ENCODE measurements at places on chromosomes 16 and 17.

- DNase-seq: no peak
Measured at GRCh38 chr16:49859125-49859811, 3.4 kb upstream of the ZNF423 start.

GRCh38 chr17:8121681-8122421 is 2.1 kb downstream of the HES7 start:
- no peak for DNase-seq

DNA sequence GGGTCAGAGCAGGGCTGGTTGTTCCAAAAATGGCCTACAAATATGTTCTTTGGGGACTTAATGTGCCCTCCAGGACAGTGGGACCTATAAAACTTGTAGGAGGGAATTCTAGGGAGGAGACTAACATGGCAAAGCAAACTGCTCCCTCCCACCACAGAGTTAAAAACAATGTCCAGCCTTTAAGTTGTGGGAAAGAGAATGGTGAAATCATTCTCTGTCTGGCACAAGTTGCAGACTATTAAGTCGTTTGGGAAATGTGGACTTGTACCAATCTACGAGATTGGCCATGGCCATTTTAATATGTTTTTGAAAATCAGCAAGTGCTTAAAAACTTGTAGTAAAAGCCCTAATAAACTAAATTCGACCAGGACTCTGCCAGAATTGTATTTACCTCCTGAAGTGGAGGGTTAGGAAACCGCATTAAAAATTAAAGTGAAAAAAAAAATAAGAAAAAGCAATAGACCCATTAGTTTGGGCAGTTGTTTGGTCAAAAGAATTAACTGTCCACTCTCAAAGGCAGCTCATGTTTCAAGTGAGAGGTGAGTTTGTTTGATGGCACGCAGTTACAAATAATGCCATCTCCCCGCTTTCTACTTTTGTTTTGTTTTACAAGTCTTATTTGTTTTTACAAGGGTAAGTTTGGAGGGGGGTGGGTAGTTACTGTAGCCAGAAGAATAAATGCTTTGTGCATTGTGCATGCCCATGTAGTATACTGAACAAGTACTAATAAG is 32.4 kb downstream of the ANKFN1 start:
- no peak for DNase-seq

DNA sequence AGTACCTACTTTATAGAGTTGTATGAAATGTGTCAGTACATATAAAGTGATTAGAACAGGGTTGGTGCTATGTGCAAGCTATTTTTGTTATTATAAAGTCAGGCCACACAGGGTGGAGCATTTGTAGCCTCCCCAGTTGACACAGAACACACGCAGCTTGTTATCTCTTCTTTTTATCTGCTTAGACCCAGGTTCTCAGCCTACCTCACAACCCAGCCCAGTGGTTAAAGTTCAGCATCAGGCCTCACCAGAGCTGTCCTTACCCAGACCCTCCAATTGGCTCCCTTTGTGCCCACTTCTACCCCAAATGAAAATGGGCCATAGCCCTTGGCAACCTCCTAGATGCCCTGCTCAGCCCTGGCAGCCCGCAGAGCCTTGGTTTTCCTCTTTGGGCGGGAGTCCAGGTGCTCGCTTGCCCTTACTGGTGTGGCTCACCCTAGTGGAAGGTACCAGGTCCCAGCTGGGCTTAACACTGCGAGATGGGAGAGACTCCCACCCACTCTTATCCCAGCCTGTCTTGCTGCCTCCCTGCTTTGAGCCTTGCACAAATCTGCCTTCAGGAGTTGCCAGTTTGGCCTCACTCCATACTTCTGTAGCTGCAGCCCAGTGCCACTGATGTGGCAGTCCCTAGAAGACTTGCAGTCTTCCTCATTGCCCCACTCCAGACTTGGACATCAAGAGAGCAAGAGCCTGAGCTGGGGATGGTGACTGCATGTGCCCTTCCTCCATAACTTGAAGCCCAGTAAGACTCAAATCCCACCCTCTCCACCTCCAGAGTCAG is 1.1 kb upstream of the PIGS start:
- no peak for DNase-seq

DNA sequence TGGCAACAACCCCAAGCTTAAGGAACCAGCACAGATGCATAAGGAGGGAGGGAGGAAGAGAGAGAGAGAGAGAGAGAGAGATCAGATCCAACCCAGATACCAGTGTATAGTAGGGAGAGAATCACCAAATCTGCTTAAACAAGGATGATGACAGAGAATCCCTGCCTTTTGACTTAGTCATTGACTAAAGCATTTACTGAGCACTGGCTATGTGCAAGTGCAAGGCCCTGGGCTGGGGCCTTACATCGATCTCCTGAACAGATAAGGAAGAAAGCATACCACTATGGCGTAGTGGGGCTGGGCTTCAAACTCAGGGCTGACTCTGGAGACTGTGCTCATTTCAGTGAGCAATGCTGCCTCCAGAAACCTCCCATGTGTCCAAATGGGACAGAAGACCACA is 15.8 kb downstream of the TSNAXIP1 start:
- no peak for DNase-seq

- no peak for DNase-seq
Measured at GRCh38 chr16:89264800-89265550, 47.5 kb downstream of the ZNF778 start.

- DNase-seq: no peak
Measured at GRCh38 chr17:3719265-3719664, 4.4 kb upstream of the HASPIN start.

- no peak for DNase-seq
Measured at GRCh38 chr17:44217738-44218343, 1.6 kb downstream of the UBTF start.

DNA sequence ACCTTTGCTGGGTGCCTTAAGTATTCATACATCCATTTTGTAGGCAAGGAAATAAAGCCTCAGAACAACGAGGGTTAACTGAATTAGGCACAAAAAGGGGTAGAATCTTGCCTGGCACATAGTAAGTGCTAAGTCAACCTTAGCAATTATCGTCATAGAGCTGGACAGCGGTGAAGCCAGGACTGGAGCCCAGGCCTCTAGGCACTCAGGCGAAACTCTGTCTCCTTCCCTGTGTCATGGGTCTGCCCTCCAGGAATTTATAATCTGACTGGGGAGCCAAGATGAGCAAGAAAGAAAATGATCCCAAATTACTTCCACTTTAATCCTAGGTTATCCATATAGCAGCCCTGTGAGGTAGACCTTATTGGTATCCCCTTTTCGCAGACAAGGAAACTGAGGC is 61.4 kb downstream of the KATNIP start:
- no peak for DNase-seq

GRCh38 chr17:29369831-29370735 is 20.1 kb upstream of the TAOK1 start:
- peak; percentile 19 for DNase-seq

GRCh38 chr17:42835732-42836131 is 2.5 kb downstream of the PSME3 start:
- DNase-seq: no peak

- no peak for DNase-seq
Measured at GRCh38 chr16:57107321-57107922, 15.0 kb downstream of the CPNE2 start.

DNA sequence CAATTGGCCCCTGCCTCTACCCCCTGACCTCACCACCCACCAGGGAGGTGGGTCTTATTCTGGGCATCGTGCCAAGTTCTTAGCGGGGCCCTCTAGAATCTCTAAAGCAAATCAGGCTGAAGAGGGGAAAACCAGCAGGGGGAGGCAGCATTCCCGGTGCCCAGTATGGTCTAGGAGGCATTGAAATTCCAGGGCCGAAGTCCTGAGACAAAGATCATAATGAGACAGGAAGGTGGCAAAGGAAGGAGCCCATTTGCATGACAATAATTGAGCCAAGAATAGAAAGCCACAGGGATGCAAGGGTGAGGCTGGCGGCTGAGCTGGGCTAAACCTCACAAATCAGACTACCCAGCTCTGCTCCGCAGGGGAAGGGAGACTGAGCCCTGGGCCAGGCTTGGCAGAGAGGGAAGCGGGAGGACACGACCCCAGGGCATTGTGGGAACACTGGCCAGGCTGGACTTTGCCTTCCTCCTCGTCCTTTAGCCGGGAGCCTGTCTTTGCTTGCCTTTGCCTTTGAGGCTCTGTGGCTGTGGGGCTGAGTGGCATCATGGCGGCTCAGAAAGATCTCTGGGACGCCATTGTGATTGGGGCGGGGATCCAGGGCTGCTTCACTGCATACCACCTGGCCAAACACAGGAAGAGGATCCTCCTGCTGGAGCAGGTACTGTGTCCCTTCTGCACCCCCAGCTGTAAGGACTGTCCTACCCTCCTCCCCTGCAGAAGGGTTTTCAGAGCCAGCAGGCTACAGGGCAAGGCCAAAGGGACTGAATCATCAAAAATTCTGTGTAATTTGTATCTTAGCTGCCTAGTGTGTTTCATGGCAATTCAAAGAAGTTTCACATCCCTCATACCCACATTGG is at the start of gene PIPOX:
Gene PIPOX, plus strand, starts transcription at position 463 of the 860 bp plus-strand sequence. Its CDS starts 85 bp downstream, at position 548.
- no peak for DNase-seq

DNA sequence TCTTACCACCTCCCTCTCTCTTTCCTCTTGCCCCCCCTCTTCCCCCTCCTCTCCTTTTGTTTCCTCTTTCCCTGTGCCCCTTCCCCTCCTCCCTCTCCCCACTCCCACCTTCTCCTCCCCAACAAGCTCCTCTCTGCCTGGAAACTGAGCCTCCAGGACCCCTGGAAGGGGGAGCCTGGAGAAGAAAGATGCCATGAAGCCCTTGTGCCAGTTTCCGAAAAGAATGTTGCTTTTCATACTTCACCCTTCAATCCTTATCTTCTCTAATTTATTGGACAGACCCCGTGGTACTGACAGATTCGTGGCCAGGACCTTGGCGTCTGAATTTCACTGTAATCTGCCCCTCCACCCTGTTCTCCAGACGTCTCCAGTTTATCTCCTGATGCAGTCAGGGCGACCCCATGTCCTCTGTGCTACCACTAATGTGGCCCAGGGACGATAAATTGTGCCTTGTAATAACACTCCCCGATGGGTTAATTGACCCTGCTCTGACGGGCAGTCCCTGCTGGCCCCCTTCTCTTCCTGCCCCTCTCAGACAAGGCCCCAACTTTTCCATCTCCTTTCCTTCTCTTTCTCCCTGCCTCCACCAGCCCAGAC is 138.4 kb upstream of the GSE1 start:
- no peak for DNase-seq

- no peak for DNase-seq
Measured at GRCh38 chr16:65119901-65120401, 1.9 kb downstream of the CDH11 start.

- no peak for DNase-seq
Measured at GRCh38 chr17:72191921-72192799, 71.3 kb downstream of the SOX9 start.

- DNase-seq: no peak
Measured at GRCh38 chr16:5062051-5062450, 3.7 kb downstream of the C16orf89 start.

DNA sequence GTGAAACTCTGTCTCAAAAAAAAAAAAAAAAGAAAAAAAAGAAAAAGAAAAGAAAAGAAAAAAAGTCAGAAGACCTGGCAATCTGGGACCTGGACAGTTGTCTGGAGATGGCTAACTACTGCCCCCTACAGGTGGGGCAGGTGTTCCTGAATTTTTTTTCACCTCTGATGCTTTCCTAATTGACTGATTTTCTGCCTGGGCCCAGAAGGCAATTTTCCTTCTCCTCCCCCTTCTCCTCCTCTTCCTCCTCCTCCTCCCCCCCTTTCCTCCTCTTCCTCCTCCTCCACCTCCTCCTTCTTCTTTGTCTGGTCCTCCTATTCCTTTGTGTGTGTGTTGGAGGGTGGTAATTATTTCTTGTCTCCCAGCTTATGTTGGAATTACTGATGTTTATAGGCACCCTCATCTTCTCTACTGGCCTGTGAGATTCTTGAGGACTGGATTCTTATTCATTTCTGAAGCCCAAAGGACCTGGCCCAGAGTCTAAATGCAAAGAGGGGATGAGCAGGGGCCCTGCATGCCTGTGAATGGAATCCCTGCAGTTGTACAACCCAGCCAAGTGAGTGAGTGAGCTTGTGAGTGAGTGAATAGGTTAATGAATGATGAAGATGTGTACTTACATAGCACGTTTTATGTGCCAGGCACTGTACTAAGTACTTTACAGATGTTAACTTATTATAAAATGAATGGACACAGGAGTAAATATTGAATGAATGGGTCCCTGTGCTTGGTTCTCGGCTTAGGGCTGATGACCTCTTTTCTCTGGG is 26.9 kb downstream of the IRX5 start:
- no peak for DNase-seq

DNA sequence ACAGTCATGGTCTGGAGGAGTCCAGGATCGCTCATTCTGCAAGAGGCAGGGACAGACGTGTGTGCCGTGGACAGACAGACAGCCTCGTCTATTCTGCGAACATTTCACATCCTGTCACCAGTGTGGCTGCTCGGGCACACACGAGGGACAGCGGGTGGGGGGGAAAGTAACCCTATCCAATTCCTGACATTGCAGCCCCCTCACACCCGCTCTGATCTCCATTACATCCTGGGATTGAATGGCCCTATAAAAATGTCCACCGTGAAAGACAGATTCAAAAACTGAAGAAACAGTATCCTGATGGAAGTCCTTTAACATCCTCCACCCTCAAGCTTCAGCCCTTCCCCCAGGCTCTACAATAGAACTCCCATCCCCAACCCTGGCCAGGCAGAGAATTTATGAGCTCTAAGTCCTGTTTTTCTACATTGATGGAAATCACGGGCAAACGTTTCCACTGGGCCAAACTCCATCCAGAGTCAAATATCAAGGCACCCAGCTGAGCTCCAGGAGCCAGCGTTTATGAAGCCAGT is 39.4 kb downstream of the HS3ST3A1 start:
- no peak for DNase-seq

GRCh38 chr17:76384987-76385891 is 830 bp downstream of the SPHK1 start:
- DNase-seq: no peak

GRCh38 chr17:82810644-82811430 is 29.0 kb downstream of the ZNF750 start:
- DNase-seq: no peak

DNA sequence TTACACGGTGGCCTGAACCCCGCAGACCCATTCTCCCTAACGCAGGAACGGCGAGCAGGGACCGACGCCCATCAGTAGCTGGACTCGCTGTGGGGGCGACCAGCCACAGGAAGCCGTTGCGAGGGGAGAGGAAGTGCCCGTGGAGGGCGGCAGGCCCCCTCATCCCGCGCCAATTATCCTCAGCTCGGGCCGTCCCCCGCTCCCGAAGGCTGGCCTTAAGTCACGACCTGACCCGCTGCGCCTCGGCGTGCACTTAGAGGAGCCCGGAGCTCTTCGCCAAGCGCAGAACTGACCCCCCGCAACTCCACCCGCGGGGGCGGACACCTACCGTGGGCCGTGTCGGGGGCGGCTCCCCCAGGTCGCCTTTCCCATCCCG is 401 bp downstream of the ARL16 start:
- no peak for DNase-seq

DNA sequence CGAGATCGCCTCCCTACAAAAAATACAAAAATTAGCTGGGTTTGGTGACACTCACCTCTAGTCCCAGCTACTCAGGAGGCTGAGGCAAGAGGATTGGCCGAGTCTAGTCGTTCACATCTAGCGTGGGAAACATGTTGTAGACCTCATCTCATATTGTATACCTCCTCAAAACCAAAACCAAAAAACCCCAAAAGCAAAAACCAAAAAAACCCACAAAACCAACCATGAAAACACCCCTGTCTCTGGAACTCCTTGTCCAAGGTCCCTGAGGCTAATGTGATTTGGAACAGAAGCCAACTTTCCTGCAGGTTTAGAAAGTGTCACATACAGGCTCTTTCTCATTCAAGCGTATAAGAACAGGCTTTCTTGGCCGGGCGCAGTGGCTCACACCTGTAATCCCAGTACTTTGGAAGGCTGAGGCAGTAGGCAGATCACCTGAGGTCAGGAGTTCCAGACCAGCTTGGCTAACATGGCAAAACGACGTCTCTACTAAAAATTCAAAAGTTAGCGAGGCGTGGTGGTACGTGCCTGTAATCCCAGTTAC is 29.0 kb downstream of the RAB11FIP3 start:
- no peak for DNase-seq

Measured in stimulated activated CD8-positive, alpha-beta memory T cell treated with anti-CD3 and anti-CD28 coated beads, Interleukin-7, amount 100 ng/mL, for 4 hours (primary cell).